ENCODE measurements at places on chromosomes 3 and 15.

GRCh38 chr3:69011096-69011730, 2.3 kb downstream of the EOGT start:
- no peak for DNase-seq

DNA sequence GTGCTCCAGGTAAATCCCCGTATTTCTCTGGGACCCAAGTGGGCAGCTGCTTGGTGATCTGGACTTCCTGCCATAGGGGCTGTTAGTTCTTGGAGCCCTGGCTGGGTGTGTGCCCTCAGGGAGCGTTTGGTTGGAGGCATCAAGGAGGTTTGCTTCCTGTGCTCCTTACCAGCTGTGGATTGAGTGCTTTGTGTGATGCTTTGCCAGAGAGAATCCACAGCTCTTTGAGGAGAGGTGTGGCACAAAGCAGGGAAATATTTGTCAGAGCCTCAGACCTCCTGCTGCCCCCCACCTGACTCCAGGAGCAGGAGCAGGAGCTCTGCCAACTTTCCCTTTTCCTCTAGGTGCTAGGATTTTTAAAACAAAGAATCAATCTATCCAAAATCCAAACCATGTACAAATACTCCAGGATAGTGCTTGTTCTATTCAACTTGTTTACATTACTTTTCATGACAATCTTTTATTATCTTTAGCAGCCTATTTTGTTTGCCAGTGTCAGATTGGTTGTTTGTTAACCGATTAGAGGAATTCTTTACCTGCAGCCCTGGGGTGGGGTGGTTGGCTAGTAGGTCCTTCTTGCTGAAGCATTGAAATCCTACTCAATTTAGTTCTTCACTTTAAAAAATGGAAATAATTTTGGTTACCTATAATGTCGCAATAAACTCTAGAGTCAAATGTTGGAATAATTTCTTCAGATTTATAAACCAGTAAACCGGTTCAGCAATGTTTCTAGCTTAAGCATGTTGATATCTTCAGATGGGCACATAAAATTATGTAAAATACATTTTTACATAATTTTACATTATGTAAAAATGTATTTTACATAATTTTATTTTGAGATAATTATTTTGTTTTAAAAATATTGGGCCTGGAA, 2.5 kb downstream of the CTDSPL start:
- no peak for DNase-seq

DNA sequence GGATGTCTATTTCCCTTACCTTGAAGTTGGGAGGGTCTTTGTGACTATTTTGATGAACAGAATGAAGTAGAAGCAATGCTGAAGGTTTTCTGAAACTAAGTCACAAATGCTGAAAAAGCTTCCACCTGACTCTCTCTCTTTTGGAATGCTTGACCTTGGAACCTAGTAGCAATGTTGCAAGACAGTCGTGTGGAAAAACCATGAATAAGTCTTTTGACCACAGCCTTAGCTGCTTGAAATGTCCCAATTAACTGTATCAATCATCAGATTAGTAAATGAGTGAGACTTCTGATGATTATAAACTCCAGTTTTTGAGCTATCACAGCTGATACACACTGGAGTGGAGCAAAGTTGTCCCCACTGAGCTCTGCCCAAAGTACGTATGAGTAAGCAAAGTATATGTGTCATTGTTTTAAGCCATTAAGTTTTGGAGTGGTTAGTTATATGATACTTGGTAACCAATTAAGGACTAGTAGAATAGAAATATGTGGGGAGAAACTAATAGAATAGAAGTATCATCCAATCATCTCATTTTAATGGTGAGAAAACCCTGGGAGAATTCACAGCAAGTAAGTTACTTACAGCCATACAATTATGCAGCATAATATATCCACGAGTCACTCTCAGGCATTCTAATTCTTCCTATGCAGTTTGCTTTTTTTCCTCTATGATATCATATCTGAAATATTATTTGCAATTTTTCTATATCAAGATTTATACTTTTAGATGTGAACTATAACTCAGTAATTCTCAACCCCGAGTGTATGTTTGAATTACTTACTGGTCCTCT, 1010.6 kb downstream of the ROBO2 start:
- no peak for DNase-seq

GRCh38 chr3:119861681-119862080, 79.8 kb downstream of the NR1I2 start:
- no peak for DNase-seq
